ENCODE measurements at places on chromosomes 12 and 14.

- no peak for DNase-seq
Measured at GRCh38 chr12:126843915-126844669, 1422.9 kb upstream of the TMEM132C start.

DNA sequence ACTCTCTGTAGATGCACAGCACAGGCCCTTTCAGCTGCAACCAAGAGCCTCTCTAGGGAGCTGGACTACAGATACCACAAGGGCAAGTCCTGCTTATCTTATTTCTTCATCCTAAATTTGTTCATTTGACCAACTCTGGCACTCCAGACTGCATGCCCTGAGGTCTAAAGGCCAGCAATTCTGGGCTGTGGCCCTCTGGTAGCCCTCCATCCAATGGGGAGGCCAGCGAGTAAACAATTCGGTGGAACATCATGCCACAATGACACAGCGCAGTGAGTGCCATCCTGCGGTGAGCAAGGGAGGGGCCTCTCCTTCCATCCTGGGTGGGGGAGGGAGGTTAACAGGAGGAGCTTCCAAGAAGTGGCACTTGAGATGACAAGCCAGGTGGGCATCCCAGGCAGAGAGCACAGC is 652 bp upstream of the SELPLG start:
- no peak for DNase-seq

- peak; percentile 57 for DNase-seq
Measured at GRCh38 chr14:92481386-92481785, 32.2 kb upstream of the RIN3 start.

DNA sequence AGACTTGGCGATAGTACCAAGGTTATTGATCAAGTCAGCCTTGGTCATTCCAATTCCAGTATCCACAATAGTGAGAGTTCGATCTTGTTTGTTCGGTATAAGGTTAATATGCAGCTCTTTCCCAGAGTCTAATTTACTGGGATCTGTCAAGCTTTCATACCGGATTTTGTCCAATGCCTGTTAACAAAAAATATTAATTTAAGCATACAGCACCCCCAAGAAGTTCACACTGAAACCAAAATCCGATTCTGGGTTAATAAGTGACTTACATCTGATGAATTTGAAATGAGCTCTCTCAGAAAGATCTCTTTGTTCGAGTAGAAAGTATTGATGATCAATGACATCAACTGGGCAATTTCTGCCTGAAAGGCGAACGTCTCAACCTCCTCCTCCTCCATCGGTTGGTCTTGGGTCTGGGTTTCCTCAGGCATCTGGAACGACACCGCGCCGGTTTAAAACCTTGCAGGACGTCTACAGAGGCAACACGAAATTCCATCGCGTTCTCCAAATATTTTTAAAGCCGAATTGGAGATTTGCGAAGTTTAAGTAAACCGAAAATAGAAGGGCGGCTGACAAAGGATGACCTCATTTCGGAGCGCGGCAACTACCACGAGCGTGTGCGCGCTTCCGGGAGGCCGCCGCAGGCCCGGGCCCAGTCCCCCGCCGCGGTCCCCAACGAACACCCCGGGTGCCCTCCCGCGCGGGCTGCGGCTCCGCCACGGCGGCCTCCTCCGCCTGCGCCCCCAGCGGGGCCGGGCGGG is 716 bp downstream of the HSP90AA1 start:
- peak; percentile 63 for DNase-seq

DNA sequence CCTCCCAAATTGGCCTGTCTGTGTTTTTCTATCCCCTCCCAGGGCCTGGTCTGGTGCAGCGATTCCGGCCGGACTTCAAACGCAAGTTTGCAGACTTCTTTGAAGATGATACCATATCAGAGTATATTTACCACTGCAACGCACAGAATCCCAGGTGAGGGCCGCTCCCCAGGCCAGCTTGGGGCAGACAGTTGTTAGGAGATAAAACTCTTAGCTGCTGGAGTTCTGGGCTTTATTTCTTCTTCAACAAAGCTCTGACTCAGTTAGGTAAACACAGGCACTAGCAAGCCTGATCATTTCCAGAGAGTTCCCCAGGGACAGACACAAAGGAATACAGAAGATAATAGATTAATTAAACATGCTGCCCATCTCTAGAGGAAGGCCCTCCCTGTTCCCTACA is 8.3 kb downstream of the ABHD4 start:
- no peak for DNase-seq

DNA sequence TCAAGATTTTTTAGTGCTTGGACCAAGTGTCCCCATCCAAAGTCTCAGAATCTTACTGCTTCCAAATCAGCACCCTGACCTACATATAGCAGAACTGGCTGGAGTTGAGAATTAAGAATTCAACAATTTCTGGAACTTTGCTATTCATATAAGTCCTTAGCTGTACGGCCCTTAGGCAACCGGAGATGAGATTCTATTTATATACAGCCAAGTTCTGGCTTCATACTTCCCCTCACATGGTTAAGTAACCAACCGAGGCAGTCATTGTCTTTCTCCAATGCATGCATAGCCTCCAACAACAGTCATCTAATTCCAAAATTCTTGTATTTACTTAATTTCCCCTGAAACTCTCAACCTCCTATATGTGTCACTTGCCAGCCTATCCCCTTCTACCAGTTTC is 76.6 kb downstream of the SINHCAF start:
- no peak for DNase-seq

- no peak for DNase-seq
Measured at GRCh38 chr14:67242168-67242420, 859 bp downstream of the PALS1 start.

GRCh38 chr12:60393093-60393492 is 797.3 kb downstream of the SLC16A7 start:
- no peak for DNase-seq

- DNase-seq, result no peak
Measured at GRCh38 chr14:102654298-102654697, 61.8 kb downstream of the RCOR1 start.

- no peak for DNase-seq
Measured at GRCh38 chr12:108017472-108018057, 111.5 kb upstream of the WSCD2 start.

GRCh38 chr12:130357241-130357640 is 19.6 kb downstream of the PIWIL1 start:
- no peak for DNase-seq

GRCh38 chr14:80291101-80291500 is 79.8 kb upstream of the DIO2 start:
- no peak for DNase-seq

GRCh38 chr12:29563071-29563470 is 65.6 kb upstream of the OVCH1 start:
- no peak for DNase-seq

GRCh38 chr14:75699331-75699730 is 38.3 kb downstream of the TTLL5 start:
- no peak for DNase-seq

DNA sequence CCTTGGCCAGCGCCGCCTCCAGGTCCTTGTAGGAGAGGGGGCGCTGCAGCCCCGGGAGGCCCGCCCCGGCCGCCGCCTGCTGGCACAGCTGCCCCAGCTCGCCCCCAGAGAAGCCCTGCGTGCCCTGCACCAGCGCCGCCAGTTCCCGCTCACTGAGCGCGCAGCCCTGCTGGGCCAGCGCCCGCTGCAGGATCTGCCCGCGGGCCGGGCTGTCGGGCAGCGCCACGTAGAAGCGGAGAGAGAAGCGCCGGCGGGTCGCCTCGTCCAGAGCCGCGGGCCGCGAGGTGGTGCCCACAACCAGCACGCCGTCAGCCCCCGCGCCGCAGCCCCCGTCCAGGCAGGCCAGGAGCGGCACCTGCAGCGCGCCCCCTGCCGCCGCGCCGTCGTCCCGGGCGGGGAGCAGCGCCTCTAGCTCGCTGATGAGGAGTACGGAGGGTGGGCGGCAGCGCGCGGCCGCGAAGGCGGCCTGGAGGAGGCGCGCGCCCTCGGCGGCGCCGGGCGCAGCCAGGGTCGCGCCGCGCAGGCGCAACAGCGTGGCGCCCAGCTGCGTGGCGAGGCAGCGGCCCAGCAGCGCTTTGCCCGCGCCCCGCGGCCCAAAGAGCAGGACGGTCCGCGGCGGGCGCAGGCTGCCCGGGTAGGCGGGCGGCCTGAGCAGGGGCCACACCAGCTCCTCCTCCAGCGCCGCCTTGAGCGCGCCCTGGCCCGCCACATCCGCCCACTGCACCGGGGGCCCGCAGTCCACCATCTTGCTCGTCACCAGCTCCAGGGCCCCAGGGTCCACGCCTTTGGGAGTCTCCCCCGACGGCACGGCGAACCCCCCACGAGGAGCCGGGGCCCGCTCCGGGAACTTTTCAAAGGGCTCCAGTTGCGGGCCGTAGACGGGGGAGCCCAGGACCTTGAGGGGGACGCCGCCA is 27.7 kb downstream of the FIGNL2 start:
- DNase-seq, result peak; percentile 42

DNA sequence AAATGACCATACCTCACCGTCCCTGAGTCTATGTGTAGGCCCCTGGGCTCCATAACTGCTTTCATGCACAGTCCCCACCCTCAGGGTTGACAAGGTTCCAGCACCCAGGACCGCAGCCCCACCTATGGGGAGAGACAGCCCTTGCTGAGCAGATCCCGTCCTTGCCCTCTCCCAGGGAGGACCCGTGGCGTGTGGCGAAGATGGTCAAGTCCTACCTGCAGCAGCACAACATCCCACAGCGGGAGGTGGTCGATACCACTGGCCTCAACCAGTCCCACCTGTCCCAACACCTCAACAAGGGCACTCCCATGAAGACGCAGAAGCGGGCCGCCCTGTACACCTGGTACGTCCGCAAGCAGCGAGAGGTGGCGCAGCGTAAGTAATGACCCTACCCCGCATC is 10.3 kb downstream of the HNF1A start:
- no peak for DNase-seq

- peak; percentile 15 for DNase-seq
Measured at GRCh38 chr14:20412411-20412810, 890 bp downstream of the TEP1 start.

DNA sequence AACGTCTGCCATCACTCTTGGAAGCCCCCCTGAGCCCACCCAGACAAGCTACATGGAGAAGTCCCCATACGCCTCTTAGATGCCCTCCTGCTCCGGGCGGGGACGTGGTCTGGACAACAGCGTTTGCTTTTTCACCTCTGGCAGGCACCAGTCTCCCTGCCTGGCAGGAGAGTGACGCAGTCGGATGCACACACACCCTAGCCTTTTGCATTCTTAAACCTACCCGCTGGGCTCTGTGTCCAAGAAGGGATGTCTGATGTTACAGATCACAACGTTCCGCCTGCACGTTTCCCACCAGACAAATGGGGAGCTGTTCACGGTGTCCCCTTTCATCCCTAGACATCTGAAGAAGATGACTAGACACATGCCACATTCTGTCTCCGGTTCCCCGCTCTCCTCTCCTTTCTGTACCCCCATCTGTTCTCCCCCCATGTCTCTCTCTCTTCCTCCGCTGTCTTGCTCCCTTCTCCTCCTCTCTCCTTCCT is 100.2 kb downstream of the RIMBP2 start:
- DNase-seq, result no peak

DNA sequence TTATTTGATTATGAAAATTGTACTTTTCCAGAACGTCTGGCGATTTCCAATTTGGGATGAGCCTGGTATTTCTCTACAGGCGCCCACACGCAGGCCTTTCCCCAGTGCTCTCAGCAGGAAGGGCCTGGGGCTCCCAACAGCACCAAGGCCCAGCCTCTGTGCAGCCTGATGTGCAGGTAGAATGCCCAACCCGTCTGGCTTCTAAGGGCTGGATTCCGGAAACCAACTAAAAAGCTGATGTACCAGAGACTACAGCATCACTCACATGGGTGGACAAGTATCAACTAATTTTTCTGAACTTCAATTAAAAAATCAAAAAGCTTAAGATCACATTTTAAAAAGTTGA is 25.8 kb downstream of the CDC42BPB start:
- DNase-seq, result no peak

GRCh38 chr12:66693901-66694513 is 15.1 kb upstream of the GRIP1 start:
- DNase-seq, result peak; percentile 79

- no peak for DNase-seq
Measured at GRCh38 chr14:91329486-91330014, 85.0 kb upstream of the GPR68 start.

DNA sequence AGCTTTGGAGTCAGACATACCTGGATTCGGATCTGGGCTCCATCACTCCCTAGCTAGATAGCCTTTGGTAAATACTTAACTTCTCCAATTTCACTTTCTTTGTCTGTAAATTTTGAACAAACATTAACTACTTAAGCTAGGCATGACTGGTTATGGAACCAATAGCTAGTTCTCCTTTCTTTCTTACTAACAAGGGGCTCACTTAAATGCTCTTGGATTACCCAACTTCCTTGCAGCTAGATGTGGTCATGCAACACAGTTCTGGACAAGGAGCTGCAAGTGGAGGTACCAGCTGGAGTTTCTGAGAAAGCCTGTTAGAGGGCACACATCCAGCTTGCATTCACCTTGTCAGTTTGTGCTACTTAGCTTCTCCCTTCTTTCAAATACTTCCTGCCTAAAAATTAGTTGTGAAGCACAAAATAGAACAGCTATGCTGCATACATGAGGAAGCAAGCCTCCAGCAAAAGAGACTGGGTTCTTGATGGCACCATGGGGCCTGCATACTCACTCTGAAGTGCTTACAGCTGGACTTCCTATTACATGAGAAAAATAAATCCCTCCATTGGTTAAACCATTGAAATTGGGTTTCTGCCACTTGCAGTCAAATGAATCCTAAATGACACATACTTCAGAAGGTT is 210.1 kb upstream of the EEA1 start:
- no peak for DNase-seq

Measured in fibroblast of pulmonary artery (primary cell).